ENCODE measurements at places on chromosomes 5 and 9.

- no peak for DNase-seq
Observed at GRCh38 chr5:102314328-102314727, 18.2 kb upstream of the SLCO4C1 start.

DNA sequence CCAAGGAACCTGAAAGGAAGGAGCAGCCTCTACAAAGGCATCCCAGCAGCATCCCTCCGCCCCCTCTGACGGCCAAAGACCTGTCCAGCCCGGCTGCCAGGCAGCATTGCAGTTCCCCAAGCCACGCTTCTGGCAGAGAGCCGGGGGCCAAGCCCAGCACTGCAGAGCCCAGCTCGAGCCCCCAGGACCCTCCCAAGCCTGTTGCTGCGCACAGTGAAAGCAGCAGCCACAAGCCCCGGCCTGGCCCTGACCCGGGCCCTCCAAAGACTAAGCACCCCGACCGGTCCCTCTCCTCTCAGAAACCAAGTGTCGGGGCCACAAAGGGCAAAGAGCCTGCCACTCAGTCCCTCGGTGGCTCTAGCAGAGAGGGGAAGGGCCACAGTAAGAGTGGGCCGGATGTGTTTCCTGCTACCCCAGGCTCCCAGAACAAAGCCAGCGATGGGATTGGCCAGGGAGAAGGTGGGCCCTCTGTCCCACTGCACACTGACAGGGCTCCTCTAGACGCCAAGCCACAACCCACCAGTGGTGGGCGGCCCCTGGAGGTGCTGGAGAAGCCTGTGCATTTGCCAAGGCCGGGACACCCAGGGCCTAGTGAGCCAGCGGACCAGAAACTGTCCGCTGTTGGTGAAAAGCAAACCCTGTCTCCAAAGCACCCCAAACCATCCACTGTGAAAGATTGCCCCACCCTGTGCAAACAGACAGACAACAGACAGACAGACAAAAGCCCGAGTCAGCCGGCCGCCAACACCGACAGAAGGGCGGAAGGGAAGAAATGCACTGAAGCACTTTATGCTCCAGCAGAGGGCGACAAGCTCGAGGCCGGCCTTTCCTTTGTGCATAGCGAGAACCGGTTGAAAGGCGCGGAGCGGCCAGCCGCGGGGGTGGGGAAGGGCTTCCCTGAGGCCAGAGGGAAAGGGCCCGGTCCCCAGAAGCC lies 30.8 kb downstream of the CD180 start:
- no peak for DNase-seq

DNA sequence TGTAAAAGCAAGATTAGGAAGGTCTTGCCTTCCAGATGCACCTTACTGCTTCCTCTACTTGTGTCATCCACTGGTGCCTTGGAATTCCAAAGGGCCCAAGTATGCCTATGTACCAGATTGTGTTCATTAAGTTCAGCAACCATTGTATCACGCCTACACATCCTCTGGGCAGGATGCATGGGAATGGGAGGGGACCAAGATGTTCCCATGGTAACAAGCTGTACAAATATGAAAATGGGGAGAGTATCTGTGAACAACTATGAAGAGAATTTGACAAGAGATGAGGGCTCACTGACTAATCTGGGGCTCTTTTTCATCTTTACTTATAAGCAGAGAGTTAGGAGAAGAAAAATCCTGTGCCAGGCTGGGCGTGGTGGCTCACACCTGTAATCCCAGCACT lies 137.8 kb upstream of the MAP1B start:
- DNase-seq = no peak

- no peak for DNase-seq
Observed at GRCh38 chr9:83029531-83030137, 33.3 kb downstream of the RASEF start.
